Spinal cord (tissue), 10 donors: ENCODE measurements at places on chromosomes 13 and 19. TPM values are rescaled to one million over a fixed set of nuclear protein-coding genes. Genes with fewer than 3 reads are reported as not detected.

Gene ZNF878
- total RNA-seq = 0.44 TPM

Gene OR10H1
- not detected for total RNA-seq

Gene GPR183
- total RNA-seq = 27.0 TPM

Gene CDK8
- total RNA-seq = 36.8 TPM

Gene UFM1
- total RNA-seq = 82.2 TPM

Gene FXYD1
- total RNA-seq = 104 TPM

Gene CD22
- total RNA-seq = 9.4 TPM

Gene IZUMO2
- total RNA-seq = not detected

Gene ZNF610
- 11.4 TPM for total RNA-seq

- peaks cover 9% of the 10 kb centered on the region for H3K36me3 ChIP-seq
- H3K4me3 ChIP-seq = no peak overlapping the region
- H3K27me3 ChIP-seq = no peaks in the 10 kb centered on the region
- no peak overlapping the region for H3K27ac ChIP-seq
- no peak for DNase-seq
These were observed 16.0 kb downstream of the MAG start for GRCh38 chr19:35307931-35308330.

GRCh38 chr13:23959231-23959862 is 62.0 kb upstream of the C1QTNF9B start:
- H3K27me3 ChIP-seq = no peaks in the 10 kb centered on the region
- no peaks in the 10 kb centered on the region for H3K4me1 ChIP-seq
- H3K27ac ChIP-seq = no peak overlapping the region
- DNase-seq = no peak

DNA sequence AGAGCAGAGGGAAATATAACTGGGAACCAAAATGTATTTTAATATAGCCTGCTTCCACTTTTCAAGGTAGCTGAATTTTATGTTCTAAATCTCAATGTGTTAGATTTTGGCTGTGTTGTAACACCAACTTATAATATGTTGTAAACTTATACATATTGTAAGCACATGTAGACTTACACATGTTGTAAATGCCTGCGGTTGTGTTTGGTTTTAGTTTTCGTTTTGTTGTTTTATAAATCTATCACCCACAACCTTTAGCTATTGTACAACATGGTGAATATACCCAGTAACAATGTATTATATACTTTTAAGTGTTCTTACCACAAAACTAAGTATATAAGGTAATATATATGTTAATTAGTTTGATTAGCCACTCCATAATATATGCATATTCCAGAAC is 15.6 kb downstream of the KCTD4 start:
- H3K36me3 ChIP-seq = peaks cover 7% of the 10 kb centered on the region
- no peak for DNase-seq
- H3K4me1 ChIP-seq = no peaks in the 10 kb centered on the region
- no peak overlapping the region for H3K27ac ChIP-seq
- no peak overlapping the region for H3K4me3 ChIP-seq

- peaks cover 5% of the 10 kb centered on the region for H3K36me3 ChIP-seq
- no peak for DNase-seq
- no peak overlapping the region for H3K27ac ChIP-seq
- H3K27me3 ChIP-seq = no peaks in the 10 kb centered on the region
- H3K4me3 ChIP-seq = no peak overlapping the region
- peaks cover 16% of the 10 kb centered on the region for H3K4me1 ChIP-seq
These were observed 22.1 kb downstream of the LATS2 start for GRCh38 chr13:21039097-21039800.

- peaks cover 3% of the 10 kb centered on the region for H3K4me1 ChIP-seq
- no peak overlapping the region for H3K4me3 ChIP-seq
- DNase-seq = no peak
- H3K27ac ChIP-seq = no peak overlapping the region
- peaks cover 4% of the 10 kb centered on the region for H3K36me3 ChIP-seq
These were observed 22.8 kb downstream of the DCLK1 start for GRCh38 chr13:36108342-36108741.

GRCh38 chr13:111474136-111475002 is 153.9 kb downstream of the TEX29 start:
- no peaks in the 10 kb centered on the region for H3K36me3 ChIP-seq
- H3K27ac ChIP-seq = no peak overlapping the region
- no peak overlapping the region for H3K4me3 ChIP-seq
- H3K4me1 ChIP-seq = no peaks in the 10 kb centered on the region
- no peaks in the 10 kb centered on the region for H3K27me3 ChIP-seq

- no peak for DNase-seq
- no peak overlapping the region for H3K4me3 ChIP-seq
- no peak overlapping the region for H3K27ac ChIP-seq
- H3K27me3 ChIP-seq = no peaks in the 10 kb centered on the region
These were observed 81.5 kb upstream of the SLC7A1 start for GRCh38 chr13:29676941-29677452.

GRCh38 chr13:36999054-36999714 is at the start of gene ALG5:
Gene ALG5, minus strand, starts transcription at chr13:36999340. Its CDS starts 40 bp downstream, at chr13:36999300.
- peaks cover 12% of the 10 kb centered on the region for H3K4me1 ChIP-seq
- H3K27ac ChIP-seq = peak within 1 kb of the TSS; percentile 100
- no peaks in the 10 kb centered on the region for H3K27me3 ChIP-seq
- DNase-seq = peak; percentile 97
- peaks cover 7% of the 10 kb centered on the region for H3K36me3 ChIP-seq

GRCh38 chr19:15529774-15530372 is 21.5 kb downstream of the CYP4F22 start:
- H3K4me3 ChIP-seq = no peak overlapping the region
- no peaks in the 10 kb centered on the region for H3K36me3 ChIP-seq
- no peak for DNase-seq
- H3K27ac ChIP-seq = no peak overlapping the region
- peaks cover 3% of the 10 kb centered on the region for H3K27me3 ChIP-seq
- H3K4me1 ChIP-seq = no peaks in the 10 kb centered on the region

DNA sequence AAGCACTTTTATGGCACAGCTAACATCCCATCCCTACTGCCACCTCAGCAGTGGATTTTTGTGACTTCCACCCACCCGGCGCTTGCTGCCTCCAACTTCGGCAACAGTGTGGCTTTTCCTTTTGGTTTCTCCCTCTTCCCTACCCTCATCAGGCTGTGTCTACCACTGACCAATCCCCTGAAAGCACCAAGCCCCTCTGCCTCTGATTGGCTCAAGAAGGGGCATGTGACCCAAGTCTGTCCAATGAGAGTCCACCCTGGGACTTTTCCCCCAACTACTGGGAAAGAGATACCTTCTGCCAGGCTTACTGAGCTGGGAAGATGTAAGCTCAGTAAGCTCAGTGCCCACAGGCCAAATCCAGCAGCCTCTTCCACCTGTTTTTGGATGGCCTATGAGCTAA is 5.8 kb downstream of the SMIM7 start:
- no peaks in the 10 kb centered on the region for H3K27me3 ChIP-seq
- DNase-seq = no peak
- H3K4me1 ChIP-seq = peaks cover 10% of the 10 kb centered on the region
- H3K36me3 ChIP-seq = peaks cover 83% of the 10 kb centered on the region

- no peak for DNase-seq
- H3K36me3 ChIP-seq = no peaks in the 10 kb centered on the region
- H3K4me1 ChIP-seq = no peaks in the 10 kb centered on the region
- no peak overlapping the region for H3K27ac ChIP-seq
These were observed 458.0 kb upstream of the GPC6 start for GRCh38 chr13:92768602-92769001.

GRCh38 chr13:27522847-27523246 is 72.5 kb upstream of the MTIF3 start:
- H3K4me3 ChIP-seq = no peak overlapping the region
- DNase-seq = no peak
- H3K4me1 ChIP-seq = no peaks in the 10 kb centered on the region
- no peaks in the 10 kb centered on the region for H3K36me3 ChIP-seq
